Stimulated activated CD8-positive, alpha-beta memory T cell treated with anti-CD3 and anti-CD28 coated beads, Interleukin-2, amount 100 ng/mL, for 1 hour (primary cell): ENCODE measurements at places on chromosomes 4 and X.

DNA sequence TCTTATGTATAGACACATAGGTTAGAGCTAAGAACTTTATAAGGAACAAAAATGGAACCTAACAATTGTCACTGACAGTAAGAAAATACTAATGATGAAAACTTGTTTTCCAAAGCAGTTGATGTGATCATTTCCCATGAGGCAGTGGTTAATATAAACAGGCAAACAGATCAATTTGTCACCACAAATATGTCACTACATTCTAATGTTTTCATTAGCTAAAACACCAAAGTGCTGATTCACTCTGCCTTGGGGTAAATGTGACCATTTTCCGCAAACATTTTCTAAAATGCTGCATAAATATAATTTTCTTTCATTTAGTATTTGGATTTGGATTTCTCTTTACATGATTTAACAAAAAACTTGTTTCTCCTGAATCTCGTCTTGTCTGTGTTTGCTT is 408.9 kb upstream of the CTSO start:
- DNase-seq = no peak

- no peak for DNase-seq
Observed at GRCh38 chr4:157514711-157515110, 294.2 kb downstream of the GRIA2 start.

DNA sequence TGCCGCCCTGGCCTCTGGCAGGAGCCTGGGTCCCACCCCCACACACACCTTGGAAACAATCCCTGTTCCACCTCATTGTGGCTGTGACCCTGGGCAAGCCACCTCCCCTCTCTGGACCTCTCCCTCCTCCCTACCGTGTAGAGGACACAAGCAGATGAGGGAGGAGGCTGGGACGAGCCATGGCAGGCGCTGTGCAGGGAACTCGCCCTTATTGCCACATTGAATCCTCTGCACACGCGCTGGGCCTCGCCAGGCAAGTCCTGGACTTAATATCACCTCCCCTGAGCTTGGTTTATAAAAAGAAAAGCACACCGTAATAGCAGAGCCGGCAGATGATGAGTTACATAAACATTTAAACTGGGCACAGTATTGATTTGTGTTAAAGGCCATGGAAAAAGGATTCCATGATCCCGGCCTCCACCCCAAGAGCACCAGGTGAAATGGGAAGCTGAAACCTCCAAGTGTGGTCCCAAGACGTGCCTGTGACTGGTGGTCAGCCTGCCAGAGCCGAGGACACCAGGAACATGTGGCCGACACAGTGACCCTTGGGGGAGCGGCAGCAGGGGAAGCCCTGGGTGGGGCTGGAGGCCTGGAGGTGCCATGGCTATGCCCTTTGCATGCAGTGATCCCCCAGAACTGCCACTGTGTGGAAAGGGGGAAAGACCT is 81.1 kb downstream of the PPP2R2C start:
- DNase-seq = no peak

- DNase-seq = no peak
Observed at GRCh38 chr4:112156553-112156952, 11.3 kb downstream of the FAM241A start.

- no peak for DNase-seq
Observed at GRCh38 chrX:6238576-6238975, 9.9 kb upstream of the NLGN4X start.

GRCh38 chrX:133403984-133404383 is 11.3 kb downstream of the GPC4 start:
- DNase-seq = no peak
